Stimulated activated CD4-positive, alpha-beta T cell treated with anti-CD3 and anti-CD28 coated beads, Interleukin-1b, Interleukin-23, amount 100 ng/mL, for 1 hour (primary cell): ENCODE measurements at places on chromosomes 4 and X.

- DNase-seq, result no peak
Measured at GRCh38 chrX:50428174-50428573, 42.5 kb downstream of the DGKK start.

GRCh38 chrX:119130911-119131310 is 3.3 kb upstream of the KIAA1210 start:
- no peak for DNase-seq

DNA sequence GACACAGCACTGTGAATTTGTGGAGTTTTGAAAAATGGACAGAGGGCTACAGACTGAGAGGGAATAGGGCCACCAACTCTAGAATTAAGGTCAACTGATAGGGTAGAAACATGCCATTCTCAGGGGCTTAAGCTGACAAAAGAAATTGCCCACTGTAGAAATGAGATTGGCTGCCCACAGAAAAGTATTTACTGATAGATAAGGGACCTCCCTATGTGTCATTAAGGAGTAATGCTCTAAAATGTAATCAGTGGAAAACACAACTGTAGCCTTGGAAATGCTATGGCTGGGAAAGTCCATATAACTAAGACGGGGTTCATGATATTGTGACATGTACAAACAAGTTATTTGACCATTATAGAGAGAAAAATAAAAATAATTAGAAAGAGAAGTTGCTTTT is 4.6 kb downstream of the RTL9 start:
- DNase-seq, result no peak

DNA sequence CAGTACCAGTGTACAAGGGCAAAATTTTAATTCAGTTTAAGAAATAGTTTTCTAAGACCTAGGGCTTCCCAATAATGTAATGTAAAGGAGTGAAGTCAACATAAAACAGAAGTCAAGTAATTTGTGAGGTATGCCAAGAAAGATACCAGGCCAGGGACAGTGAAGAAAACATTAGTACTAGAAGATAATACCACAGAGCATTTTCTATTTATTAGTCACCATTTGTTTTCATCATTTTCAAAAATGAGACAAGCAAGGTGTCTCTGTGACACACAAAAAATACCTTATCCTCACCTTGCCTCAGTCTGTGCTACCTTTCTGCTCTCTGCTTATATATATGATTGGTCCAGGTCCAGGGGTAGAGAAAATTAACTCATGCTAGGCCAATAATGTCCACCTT is 46.8 kb downstream of the VEGFC start:
- DNase-seq, result no peak

GRCh38 chr4:122000849-122001248 is 49.0 kb upstream of the TRPC3 start:
- no peak for DNase-seq

- DNase-seq, result no peak
Measured at GRCh38 chr4:37719021-37719420, 32.8 kb upstream of the RELL1 start.

DNA sequence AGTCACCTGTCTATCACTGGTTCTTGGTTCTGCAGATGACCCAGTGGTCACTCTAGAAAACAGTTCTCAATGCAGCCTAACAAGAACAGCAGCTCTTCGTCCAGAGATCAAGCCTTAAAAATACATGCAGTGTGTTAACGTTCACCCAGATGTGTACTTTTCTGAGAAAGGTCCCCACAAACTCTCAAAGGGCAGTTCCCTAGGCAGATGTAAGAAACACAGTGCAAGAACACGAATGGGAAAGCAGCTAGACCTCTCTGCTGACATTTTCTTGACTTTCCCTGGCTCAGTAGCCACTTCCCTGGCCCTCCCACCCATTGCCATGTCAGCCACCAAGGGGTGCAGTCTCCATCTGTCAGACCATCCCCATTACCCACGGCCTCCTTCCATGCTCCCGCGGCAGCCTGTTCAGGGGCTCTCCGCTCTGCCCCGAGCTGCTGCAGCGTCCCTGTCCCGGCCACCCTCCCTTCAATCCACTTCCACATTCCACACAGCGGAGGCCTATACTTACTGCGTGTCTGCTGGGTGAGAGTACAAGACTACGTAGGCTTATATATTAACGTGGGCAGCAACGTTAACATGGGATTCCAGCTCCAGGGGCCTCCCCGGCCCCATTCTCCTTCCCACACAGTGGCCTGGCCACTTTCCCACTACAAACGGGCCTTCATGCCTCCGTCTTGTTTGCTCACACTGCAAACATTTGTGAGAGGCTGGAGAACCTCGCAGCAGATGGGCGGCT is 34.3 kb downstream of the IRF2 start:
- no peak for DNase-seq

DNA sequence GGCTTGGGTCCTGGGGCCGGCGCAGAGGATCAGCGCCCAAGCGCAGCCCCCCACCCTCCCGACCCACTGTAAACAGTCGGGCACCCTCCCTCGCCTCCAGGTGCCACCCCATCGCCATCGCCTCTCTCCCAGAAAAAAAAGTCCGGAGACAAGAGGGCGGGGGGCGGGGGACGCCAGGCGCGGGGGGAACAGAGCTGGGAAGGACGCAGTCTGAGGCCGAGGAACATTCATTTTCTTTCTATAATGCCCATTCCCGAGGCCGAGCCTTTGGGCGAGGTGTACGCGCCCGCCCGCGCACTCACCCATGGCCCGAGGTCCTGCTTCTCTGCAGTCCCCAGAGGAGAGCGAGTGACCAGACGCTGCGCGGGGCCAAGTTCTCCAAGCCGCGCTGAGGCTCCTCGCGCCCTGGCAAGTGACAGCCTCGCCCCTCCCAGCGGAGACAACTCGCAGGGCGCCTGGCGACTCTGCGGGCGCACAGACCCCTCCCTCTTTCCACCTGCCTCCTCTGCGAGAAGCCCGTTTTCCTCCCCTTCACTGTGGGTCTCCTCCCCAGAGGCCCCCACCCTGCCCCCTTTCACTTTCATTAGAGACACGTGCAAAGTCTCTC is 63.5 kb upstream of the WDR17 start:
- no peak for DNase-seq

- DNase-seq, result no peak
Measured at GRCh38 chr4:88908003-88908402, 149.0 kb downstream of the FAM13A start.

DNA sequence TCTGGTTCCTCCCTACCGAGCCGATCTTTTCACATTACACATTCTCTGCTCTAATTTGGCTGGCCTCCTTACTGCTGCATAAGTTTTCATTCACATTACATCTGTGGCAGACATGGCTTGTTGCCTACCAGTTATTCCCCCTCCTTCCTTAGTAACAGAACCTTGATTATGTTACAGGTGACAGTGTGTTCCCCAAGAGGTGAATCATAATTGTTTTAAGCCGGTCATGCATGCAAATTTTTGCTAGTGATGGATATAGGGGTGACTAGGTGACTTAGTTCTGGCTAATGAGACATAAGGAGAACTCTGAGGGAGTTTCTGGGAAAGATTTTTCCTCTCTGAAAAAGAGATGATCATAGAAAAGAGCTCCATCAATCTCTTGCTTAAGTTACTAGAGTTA is 8.4 kb upstream of the LAMP2 start:
- no peak for DNase-seq

- no peak for DNase-seq
Measured at GRCh38 chr4:752196-752861, 46.7 kb downstream of the PCGF3 start.

DNA sequence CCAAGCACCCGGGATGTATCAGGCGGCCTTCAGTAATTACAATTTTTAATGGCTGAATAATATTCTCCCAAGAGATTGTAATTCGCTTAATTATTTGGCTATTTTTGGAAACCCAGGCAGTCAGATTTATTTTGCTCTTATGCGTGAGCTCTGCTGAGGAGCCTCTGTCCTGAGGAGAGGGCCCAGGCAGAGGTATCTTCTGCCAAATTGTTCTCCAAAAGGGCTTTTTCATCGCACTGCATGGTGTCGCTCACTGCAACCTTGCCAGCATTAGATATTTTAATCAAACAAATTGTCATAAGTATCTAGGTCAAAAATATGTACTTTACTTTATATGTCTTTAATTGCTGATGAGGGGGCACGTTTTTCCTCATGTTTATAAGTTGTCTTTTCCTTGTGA is 5.8 kb downstream of the ATP2B3 start:
- no peak for DNase-seq

GRCh38 chr4:97238956-97239666 is 904.2 kb downstream of the STPG2 start:
- DNase-seq, result no peak
